G401 (cell line): ENCODE measurements at places on chromosomes 2 and 18. TPM values are rescaled to one million over a fixed set of nuclear protein-coding genes. Genes with fewer than 3 reads are reported as not detected.
A peak's percentile ranks its signal among the peaks of the same experiment; 100 is the strongest.

Gene MARCHF7
- 144 and 189 TPM in 2 replicates for total RNA-seq

Gene SFTPB
- total RNA-seq: not detected in 2 replicates

Gene PLB1
- total RNA-seq: under 0.01 and 2.4 TPM in 2 replicates

Gene UGT1A5
- not detected in 2 replicates for total RNA-seq

Gene LAMA3
- total RNA-seq: 0.43 and 0.44 TPM in 2 replicates

GRCh38 chr2:30652271-30652915, 154.9 kb downstream of the CAPN13 start:
- no peak for DNase-seq

Gene OBSL1
- 106 and 117 TPM in 2 replicates for total RNA-seq

- no peak for DNase-seq
Observed at GRCh38 chr2:120301284-120301683, 44.7 kb upstream of the INHBB start.

GRCh38 chr18:3839581-3839981, 389.6 kb downstream of the TGIF1 start:
- peak; percentile 83 for DNase-seq
